Activated CD8-positive, alpha-beta memory T cell treated with anti-CD3 and anti-CD28 coated beads for 1 hour (primary cell): ENCODE measurements at places on chromosomes 3 and 15.

DNA sequence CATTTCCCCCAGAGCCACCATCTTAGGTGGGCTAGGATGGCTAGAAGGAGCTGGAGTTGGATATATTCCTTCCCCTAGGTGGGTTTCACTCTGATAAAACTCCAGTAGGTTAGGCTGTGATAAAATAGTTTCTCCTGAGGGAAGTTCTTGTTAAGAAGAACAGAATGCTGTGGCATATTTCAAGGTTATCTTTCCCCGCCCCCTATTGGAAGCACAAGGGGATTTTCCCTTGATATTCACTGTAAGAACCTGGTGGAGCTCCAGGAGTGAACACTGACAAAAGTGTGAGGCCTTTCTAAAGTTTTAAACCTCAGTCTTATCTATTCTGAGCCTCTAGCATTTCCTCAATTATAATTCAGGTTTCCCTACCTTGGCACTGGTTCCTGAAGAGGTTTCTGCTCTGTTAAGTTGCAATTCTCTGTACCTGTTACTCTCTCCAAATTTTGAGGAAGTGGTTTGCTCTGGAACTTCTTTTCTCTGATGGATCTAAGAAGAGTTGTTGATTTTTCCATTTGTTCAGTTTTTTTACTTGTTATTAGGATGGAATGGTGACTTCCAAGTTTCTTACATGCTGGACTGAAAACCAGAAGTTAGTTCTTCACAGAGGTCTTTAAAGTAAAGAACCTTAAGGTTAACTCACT, 113.5 kb downstream of the GMPS start:
- DNase-seq, result no peak

DNA sequence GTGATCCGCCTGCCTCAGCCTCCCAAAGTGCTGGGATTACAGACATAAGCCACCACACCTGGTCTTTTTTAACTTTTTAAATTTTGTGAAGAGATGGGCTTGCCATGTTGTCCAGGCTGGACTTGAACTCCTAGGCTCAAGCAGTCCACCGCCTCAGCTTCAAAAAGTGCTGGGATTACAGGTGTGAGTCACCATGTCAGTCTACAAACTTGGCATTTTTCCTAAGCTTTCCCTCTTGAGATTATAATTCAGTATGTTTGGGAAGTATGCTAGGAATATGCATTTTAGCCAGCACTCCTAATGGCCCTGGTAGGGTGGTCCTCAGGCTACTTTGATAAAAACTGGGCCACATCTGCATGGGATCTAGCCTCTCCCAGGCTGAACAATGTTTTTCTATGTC, 4.4 kb downstream of the WDR73 start:
- DNase-seq, result no peak

DNA sequence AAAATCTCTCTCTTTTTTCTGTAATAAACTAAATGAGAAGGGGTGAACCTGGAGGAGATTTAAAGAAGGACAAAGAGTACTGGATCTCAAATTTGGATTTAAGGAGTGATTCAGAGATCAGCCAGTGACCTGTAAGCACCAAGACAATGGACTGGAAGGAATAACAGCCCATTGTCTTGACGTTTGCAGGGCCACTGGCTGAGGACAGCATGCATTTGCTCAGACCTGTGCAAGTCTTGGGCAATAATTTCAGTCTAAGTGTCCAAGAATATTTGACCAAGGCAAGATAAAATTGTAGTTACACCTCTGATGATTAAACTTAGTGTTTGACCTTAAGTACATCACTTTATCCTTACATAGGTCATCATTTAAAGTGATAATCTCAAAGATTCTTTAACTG, 55.8 kb upstream of the OSTN start:
- no peak for DNase-seq

GRCh38 chr15:89371228-89372044, 36.8 kb upstream of the POLG start:
- DNase-seq, result no peak

GRCh38 chr3:63151897-63152296, 126.2 kb upstream of the SYNPR start:
- DNase-seq, result no peak

DNA sequence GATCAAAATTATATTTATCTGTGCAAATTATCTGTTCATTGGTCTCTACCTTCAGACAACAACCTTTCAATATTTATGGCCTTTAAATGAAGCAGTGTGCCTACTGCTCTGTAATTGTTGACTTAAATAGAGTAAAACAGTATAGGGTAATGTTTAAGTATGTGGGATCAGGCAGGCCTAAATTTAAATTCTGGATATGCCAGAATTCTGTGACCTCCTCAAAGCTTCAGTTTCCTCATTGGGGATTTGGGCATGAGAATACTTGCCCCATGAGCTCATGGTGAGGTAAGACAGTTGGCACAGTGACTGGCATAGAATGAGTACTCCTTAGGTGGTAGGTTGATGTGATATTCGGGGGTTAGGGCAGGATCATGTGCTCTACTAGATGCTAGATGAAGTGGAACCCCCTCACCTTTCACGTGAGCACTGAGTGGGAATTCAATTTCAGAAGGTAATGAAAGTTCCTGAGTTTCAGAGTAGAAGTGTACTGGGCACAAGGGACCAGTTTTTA, 14.9 kb downstream of the ARL8B start:
- no peak for DNase-seq

GRCh38 chr15:68227643-68228142, 1.8 kb downstream of the CLN6 start:
- DNase-seq, result no peak

DNA sequence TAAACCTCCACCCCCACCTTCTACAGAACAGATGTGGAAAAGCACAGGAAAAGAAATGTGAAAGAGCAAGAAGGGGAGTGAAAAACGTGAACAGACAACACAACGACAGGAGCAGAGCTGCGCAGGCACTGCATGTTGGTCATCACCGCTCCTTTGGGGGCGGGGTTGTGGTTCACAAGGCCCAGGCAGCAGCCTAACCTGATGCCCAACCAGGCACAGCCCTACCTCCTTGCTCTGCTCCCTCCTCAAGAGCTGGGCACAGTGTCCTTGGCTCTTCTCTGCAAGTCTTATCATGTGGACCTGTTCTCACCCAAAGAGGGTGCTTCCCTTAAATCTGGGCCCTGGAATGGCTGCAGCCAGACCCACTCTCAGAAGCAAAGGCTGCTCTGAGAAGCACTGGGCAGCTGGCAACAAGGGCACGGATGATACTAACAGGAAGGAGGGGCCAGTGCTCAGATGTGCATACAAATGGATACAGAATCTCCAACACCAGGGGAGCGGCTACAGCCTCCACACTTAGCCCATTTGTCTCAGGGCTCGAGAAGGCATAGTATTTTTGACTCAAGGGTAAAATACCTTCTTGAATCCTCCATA, 64.6 kb downstream of the DHX30 start:
- DNase-seq, result no peak

DNA sequence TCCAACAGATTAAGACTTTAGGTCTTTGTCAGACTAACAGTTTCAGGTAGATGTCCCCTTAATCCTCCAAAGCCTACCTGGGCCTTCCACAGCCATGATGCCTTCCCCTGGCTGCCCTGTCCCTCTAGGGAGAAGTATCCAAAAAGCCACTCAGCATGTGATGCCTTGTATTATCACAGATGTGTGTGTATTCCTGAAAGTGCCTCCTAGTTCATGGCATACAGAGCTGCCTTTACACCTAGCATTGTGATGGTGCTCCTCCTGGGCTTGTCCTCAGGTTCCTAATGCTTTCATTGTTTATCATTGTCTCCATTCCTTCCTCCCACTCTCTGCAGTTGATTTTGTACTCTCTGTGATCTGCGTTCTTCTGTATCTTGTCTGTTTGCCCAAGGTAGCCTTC, 43.6 kb downstream of the CMSS1 start:
- no peak for DNase-seq

- DNase-seq, result no peak
Measured at GRCh38 chr3:194686414-194686815, 732 bp downstream of the FAM43A start.

DNA sequence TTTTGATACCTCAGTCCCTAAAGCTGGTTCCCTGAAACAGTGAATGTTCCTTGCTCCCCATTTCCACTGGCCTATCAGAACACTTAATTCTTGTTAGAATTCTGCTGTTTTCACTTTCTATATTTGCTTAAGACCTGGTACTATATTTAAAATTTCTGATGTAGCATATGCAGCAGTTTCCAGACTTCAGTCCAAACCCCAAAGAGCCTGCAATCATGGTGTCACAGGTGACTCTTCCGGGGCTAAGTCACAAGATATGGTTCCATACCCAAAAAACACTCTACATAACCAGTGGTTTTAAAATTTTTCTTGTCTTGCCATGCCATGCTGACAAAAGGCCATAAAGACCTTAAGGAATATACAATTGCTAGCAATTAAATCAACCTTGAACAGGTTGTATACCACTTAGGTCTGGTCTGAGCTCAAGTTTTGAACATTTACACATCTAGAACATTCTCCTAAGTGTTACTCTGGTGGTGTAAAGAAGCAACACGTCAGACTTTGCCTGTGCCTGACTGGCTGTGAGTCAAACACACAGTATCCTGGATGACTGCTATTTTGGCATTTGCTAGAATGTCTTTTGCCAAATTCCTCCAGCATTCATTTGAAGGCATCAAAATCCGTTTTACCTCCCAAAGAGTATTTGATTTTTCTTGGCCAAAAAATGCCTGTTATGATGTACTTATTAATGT, 160.0 kb downstream of the FRMD5 start:
- no peak for DNase-seq

DNA sequence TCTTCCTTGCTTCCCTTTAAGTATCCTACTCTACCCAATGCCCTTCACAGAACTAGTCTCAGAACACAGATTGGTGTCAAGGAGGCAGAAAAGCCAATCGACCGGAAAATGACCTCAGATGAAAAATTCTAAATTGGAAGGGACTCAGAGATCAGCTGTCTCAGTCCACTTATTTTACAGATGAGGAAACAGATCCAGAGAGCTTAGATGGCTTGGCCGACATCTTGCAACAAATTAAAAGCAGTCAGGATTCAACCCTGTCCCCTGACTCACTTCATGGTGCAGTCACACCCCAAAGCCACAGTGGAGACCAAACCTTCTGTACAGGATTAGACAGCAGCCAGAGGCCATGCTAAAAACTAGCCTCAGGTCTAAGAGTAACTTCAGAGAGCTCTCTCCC, 169.3 kb upstream of the BHLHE40 start:
- DNase-seq, result no peak

DNA sequence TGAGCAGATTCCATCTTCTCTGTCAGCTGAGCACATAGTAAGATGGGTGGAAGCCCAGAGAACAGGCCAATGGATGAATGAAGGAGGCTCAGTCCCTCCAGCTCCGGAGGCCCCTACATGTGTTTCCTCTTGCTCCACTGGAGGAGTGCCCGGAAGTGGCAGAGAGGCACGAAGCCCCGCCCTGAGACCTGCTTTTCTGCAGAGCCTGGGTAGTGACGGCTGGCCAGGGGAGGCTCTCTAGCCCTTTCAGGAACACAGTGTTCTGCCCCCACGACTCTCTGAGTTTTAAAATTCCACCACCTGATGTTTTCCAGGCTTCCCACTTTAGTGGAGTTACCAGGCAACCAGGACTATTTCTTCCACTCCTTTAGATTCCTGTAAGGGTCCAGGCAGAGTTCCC, 149.4 kb upstream of the SLC6A11 start:
- DNase-seq, result no peak

GRCh38 chr3:75237053-75237452, 427.1 kb upstream of the FRG2C start:
- DNase-seq, result no peak

DNA sequence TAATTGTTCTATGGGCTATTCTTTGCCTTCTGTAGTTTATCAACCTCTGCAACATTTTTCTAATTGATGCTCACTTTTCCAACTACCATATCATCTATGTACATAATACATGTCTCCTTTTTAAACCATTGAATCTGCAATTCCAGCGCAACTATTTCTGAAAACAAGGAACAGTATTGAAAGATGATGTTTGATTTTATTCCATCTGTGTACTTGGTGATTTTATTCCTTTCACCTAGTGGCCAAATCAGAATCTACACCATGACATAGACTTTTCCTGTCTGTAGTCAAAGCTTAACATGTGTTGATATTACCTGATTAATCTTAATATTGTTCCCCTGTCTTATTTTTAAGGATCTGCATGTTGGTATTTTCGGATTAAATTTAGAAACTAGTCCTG, 13.0 kb downstream of the NKTR start:
- DNase-seq, result no peak

DNA sequence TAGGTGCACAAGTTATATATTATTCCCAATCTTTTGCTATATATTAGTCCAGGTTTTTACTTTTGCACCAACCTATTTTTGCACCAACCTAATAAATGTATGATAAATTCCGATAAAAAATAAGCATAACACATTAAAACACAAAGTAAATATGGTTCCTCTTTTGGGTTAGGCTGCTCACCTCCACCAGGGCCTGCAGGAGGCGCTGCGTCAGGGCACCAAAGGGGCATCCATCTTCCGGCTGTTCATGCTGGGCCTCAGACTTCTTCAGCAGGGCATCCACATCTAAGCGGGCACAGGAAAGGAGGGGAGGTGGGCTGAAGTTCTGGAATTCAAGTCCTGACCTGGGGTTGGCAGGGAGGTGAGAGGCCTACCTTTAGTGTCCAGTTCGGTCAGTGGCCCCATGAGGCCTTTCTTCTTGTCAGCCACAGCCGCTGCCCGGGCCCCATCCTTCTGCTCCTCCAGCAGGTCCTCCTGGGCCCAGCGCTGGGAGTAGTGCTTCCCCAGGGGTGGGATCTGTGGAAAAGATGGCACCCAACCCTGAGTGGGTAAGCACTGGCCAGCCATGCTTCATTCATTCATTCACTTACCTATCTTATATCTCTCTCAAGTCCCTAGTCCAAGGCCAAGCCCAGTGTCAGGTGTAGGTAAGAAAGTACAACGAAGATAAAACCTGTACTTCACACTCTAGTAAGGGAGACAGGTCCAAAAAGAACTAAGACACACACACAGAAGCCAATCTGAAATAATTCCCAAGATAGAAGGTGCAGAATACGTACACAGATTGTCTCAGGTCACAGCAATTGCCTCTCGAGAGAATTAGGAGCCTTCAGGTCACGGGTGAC, 5.2 kb downstream of the TADA3 start:
- no peak for DNase-seq

GRCh38 chr3:128864351-128864811, 15.0 kb upstream of the ACAD9 start:
- DNase-seq, result no peak

GRCh38 chr15:90465930-90466567, 63.7 kb upstream of the CRTC3 start:
- no peak for DNase-seq
